ENCODE measurements at places on chromosomes 2 and 18.
A peak's percentile ranks its signal among the peaks of the same experiment; 100 is the strongest.

DNA sequence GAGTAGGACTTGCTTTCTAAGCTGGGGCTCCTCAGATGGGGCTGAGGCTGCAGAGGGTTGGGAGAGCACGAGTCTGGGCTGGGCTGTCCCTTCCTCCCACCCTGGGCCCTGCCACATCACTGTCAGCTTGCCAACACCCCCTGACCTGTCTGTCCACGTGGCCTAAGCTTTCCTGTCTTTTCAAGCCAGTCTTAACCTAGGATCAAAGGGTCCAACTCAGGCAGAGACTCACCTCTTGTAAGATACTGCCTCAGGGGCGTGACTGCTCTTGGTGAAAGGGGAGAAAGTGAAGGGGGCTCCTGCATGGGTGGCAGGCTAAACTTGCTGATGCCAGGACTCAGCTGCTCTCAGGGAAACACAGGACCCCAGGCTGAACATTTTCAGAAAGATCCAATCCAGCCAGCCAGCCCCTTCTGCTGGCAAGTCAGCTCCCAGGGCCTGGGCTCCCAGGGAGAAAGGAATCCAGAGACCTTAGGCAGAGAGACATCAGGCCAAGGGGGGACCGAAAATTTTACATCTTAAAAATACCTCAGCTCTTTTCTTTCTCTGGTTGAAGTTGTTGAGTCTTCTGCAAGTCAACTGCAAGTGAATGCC, 144.2 kb upstream of the ID2 start:
- no peak for DNase-seq

DNA sequence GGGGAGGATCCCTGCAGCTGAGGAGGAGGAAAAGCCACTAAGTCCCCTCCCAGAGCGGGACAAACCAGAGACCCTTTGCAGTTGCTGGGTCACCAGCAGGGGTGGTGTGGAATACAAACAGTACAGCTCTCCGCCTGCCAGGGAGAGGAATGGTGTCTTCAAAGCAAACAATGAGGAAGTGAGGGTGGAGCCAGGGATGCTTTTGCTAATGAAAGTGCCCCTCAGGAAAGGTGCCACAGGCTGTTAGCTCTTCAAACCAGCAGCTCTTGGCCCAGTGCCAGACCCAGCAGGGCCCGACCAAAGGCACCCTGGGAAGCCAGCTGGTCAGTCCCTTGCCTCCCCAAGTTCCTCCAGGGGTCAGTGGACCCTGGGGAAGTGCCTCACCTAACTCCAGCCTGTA, 102.8 kb downstream of the HIBCH start:
- peak; percentile 6 for DNase-seq

GRCh38 chr2:161546635-161547034, 77.6 kb upstream of the SLC4A10 start:
- no peak for DNase-seq

DNA sequence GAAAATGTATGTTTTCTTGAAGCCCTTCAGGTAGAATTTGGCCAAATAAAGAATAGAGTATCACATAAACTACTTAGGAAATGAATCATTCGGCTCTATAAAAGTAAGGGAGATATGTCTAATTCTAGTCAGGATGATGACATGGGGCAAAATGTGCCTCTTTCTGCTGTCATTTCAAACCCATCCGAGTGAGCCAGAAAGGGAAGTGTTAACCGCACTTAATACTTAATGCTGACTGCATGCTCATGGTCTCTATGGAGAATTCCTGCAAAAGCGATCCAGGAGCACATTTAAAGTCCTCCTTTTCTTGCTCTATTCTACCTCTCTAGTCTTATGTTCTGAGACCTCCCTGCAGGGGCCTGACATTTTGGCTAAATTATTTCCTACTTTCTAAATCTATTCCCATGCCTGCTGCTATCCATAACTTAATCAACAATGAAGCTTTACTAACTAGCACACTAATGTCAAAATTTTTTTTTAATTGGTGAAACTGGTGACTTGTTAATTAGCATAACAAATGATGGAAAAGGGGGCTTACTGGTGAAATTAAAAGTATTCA, 127.4 kb downstream of the CDC42EP3 start:
- DNase-seq, result no peak

Data from NCI-H1417 treated with DMSO at 0.1 percent for 48 hours (cell line).